ENCODE measurements at places on chromosomes 13 and 19. TPM values are rescaled to one million over a fixed set of nuclear protein-coding genes. Genes with fewer than 3 reads are reported as not detected.

ZNF792 gene
- 12.7 TPM for polyA plus RNA-seq

MAST1 gene
- 1.6 TPM for polyA plus RNA-seq

DNA sequence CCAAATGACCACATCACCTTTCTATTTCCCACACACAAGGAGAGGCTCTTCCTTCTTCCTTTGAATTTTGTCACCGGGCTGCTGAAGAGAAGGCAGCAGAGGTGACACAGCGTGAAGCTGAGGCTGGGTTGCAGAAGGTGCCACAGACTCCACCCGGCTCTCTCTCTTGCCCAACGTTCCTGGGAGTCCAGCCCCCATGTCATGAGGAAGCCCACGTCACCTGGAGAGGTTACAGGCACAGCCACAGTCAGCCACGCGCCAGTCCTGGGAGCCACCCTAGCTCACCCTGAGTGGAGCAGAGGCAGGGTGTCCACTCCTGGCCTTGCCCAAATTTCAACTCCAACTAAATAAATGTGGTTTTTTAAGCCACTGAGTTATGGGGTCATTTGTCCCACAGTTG lies 4.8 kb upstream of the TMEM255B start:
- DNase-seq: no peak

- no peak for DNase-seq
Measured at GRCh38 chr13:43206838-43207237, 183.5 kb downstream of the DNAJC15 start.

- peak; percentile 41 for DNase-seq
Measured at GRCh38 chr13:79541426-79542049, 60.6 kb downstream of the NDFIP2 start.

Data from naive B cell (primary cell).